Mesenchymal stem cell (in vitro differentiated cells and primary cell): ENCODE measurements at places on chromosomes 3 and 15.

- DNase-seq, result no peak
Observed at GRCh38 chr3:15205482-15205933, 538 bp upstream of the CAPN7 start.

DNA sequence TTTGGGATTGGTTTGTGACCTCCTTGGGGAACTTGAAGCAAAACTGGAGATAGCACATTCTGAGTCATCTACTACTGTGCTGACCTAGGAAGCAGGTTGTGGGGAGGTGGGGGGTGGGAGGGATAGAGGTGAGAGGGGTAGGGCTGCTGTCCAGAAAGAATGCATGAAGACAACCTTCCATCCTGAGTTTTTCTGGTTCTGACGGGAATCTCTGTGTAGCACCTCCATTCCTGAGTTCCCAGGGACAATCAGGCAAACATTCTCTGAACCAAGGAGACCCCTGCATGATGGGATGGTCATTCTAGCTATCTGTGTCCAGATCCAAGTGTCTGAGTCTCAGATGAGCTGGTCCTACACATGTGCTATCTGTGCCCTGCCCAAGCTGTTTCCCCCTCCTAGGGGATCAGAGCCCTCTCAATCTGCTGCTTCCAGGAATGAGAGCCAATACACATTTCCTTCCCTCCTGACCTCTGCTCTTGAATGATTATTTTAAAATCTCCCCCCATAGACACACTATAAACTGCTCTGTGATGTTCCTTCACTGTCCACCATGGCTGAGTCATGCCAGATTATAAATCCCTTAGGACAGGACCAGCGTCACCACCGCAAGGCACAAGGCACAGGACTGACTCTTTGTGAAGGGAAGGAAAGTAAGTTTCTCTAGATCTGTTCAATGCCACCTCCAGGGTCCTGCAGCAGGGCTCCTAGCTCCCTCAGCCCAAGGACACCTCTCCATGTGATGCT, 2.2 kb upstream of the CD276 start:
- DNase-seq, result peak; percentile 77

GRCh38 chr15:31500766-31501449, 174.3 kb downstream of the KLF13 start:
- no peak for DNase-seq

DNA sequence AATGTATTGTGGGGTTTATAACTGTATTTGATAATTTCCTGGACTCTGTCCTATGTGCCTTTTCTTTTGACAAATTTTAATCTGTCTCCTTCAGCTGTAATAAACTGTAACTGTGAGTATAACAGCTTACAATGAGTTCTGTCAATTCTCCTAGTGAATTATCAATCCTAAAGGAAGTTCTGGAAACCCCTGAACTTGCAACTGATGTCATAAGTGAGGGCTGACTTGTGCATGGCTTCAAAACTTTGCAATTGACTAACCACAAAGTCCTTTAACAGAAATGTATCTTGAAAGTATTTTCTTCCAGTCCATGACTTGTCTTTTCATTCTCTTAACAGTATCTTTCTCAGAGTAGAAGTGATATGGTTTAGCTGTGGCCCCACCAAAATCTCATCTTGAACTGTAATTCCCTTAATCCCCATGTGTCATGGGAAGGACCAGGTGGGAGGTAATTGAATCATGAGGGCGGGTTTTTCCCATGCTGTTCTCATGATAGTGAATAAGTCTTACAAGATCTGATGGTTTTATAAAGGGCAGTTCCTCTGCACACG, 108.3 kb downstream of the TFDP2 start:
- DNase-seq, result no peak

DNA sequence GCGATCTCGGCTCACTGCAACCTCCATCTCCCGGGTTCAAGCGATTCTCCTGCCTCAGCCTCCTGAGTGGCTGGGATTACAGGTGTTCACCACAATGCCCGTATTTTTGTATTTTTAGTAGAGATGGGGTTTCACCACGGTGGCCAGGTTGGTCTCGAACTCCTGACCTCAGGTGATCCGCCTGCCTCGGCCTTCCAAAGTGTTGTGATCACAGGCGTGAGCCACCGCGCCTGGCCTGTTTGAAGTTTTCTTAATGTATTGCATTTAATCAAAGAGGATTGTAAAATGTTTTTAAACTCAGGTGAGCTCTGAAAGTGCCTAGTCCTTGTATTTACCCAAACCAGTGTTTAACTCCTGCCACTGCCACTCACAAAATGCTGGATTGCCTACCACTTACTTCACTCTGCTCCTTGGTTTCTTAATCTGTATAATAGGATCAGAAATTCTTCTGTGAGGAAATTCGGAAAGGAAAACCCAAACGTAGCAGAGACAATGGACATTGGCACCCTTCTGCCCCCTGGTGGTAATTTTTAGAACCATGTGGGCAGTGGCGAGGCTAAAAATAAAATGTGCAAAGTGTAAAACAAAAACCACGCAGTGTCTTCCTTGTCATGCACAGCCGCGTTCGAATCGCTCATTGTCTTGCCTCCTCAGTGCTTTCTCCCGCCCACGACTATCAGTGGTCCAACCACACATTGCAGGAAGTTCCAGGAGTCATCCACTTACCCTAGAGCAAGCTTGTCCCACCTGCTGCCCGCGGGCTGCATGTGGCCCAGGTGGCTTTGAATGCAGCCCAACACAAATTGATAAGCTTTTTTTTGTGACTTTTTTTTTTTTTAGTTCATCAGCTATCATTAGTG, 27.3 kb downstream of the CEP19 start:
- peak; percentile 61 for DNase-seq

DNA sequence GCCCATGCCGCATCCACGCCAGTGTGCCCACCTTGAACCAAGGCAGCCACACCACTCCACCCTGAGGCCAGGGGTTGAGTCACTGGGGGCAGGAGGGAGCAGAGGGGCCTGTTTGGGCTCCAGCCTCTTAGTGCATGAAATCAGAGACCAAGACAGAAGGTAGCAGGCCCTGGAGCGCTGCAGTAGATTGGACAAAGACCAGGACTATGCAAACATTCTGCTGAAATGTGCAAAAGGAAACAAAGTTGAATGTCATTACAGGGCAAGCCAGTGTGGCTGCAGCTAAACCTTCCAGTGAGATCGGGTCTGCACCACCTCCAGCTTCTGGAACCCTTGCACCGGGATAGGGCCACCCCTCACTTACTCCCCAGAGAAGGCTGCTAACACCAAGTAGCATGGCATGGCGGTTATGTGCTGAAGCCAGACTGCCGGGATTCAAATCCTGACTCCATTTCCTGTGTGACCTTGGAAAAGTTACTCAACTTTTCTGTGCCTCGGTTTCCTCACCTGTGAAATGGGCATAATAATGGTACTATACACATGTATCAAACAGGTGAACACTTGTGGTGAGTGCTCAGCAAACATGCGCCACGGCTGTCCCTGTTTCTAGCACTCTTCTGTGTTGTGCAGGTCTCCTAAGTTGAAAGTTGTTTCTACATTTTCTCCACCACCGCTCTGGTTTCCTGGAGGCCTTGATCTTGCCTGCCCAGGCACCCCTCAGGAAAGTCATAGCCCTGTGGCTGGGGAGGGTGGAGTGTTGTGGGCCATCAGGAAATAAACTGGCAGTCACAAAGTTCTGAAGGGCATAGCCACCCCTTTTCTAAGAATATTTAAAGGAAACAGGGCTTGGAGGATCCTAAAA, 25.0 kb upstream of the GP9 start:
- DNase-seq, result no peak

- no peak for DNase-seq
Observed at GRCh38 chr3:194775731-194776130, 90.0 kb downstream of the FAM43A start.

GRCh38 chr3:186241910-186242821, 119.9 kb downstream of the DGKG start:
- DNase-seq, result peak; percentile 96

DNA sequence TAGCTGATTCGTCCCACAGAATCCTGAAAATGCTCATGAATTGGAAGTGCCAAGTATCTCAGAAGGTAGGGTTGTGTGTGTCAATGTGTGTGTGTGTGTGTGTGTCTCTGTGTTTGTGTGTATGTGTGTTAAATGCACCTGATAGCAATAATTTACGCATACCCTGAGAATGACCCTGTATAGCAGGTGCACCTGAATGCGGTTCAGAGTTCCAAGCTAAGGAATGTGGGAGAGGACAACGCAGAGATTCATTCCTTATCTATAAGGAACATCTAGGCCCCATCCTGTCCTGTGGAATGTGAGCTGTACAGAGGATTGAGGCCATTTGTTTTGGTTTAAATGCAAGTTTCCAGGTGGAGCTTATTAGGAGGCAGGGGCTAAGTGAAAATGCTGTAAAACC, 49.1 kb upstream of the NEDD4 start:
- DNase-seq, result no peak

DNA sequence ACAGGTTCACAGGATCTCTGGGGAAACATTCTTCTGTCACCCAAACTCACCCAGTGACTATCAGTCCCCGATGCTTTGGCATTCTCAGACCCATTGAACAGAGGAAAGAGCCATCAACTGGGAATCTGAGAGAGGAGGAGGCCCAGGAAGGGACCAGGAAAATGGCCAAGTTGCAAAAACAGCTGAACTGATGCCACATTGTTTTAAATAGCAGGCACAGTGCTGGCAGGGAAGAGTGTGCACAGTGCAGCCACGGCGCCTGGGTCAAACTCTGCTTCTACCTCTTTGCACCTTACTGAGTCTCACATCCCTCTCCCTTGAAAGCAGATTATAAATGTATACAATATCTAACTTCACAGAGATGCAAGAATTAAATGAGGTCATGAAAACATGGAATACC, 66.4 kb downstream of the SRGAP3 start:
- DNase-seq, result no peak

DNA sequence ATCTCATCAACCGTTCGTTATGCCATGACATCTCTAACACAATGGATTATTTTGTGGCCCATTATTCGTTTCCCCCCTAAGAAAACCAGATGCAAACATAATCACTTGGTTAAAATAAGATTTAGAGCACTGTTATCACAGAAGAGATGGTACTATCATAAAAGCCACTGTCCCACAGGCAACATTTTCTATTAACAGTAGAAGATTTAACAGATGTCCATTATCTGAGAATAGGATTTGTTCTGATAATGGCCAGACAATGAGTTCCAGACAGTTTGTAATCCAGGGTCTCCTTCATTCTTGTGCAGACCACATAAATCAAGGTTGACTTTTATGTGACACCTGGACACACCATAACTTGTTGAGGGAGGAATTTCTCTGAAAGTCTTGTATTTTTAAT, 153.1 kb downstream of the CLSTN2 start:
- no peak for DNase-seq

DNA sequence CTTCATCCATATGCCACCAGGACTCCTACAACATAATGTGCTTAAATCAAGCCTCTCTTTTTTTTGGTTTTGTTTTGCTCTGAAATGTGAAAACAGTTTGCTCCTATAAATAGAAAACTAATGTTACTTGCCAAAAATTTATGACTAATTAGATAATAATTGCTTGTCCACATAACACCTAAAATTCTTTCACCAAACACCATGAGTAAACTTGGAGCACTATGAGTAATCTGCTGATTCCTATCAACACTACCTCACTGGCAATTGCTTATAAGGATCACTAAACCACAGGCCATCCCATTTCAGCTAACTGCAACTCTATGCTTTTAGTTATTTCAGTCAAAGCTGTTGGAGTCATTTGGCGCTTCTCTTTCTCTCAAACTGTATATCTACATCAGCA, 252.7 kb downstream of the EPHA3 start:
- DNase-seq, result peak; percentile 46

GRCh38 chr15:42955518-42955917, 34.9 kb upstream of the TTBK2 start:
- no peak for DNase-seq

GRCh38 chr3:63364910-63365309, 86.8 kb downstream of the SYNPR start:
- no peak for DNase-seq

DNA sequence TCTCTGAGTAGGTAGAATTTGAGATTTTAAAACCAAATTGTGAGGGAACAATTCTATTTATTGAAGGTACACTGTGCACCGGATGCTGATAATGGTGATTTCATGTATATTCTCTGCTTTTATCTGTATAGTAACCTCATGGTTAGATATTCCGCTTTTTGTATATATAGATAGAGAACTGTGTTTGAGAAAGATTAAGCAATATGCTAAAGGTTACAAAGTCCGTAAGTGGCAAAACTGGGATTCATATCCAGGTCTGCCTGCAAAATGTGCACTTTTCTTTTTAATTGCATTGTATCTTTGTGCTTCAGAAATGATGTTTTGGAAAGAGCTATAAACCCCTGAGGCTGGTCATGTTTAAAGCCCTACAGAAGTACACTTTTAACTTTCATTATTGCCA, 635.4 kb upstream of the NECTIN3 start:
- DNase-seq, result no peak

DNA sequence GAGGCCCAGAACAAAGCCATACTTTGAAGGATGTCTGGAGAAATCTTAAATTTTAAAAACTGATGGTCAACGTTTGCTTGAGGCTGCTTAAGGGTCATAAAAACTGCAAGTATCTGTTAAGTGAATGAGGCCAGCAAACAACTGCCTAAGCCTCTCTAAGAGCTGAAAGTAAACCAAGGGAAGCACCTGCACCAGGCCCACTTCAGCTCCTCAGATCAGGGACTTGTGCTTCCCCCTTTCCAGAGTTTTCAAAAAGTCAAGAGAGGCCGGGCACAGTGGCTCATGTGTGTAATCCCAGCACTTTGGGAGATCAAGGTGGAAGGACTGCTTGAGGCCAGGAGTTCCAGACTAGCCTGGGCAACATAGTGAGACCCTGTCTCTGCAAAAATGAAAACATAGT, 9.1 kb downstream of the FBXL22 start:
- no peak for DNase-seq
